Ureter (tissue), 1 donor: ENCODE measurements at places on chromosomes 2 and 18. TPM values are rescaled to one million over a fixed set of nuclear protein-coding genes. Genes with fewer than 3 reads are reported as not detected.

DNA sequence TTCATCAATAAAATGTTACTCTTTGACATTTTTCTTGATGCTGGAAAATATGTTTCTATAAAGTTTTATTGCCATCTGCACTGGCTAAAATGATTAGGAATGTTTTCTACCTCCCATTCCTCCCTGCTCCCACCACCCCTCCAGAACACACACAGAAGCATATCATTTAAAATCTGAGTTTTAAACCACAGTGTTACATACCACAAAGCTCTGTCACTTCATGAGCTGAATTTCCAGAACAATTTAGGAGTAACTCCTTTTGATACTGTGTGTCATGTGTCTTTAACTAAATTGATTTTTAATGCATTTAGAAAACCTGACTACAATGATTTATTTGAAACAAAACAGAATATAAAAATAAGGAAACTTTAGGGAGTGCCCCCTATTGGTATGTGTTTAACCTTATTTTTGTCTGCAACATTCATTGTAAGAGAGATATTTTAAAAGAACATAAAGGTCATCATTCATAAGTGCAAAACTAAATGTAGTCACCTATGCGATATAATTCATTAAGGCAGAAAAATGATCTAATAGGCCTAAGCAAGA is 52.0 kb downstream of the FEZ2 start:
- no peak for DNase-seq

- DNase-seq: no peak
Measured at GRCh38 chr2:212032536-212033219, 505.9 kb downstream of the ERBB4 start.

DNA sequence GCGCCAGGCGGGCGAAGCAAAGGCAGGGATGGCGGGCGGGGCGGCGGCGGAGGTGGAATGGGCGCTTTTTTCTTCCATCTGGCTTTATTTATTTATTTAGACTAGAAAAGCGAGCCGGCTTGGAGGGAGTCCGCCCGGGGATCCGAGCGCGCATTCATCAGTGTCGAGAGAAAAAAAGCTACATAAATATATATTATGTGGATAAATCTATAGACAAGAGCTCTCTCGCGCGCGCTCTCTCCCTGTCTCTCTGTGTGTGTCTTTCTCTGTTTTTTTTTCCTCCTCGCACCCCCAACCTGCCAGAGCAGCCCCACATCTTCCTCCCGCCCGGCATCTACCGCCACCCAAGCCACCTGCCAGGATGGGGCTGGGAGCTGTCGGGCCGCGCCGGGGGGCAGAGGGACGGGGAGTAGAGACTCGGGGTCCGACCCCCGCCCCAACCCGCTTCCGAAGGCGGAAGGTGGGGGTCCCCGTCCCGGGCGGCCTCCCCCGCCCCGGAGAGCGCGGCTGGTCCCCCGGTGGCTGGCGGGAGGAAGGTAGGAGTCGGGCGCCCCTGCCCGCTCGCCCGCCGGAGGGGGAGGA is 972 bp upstream of the CELF4 start:
- DNase-seq: no peak

- DNase-seq: no peak
Measured at GRCh38 chr2:240255811-240256703, 115.6 kb upstream of the OTOS start.

GRCh38 chr2:60259781-60260180 is 293.7 kb downstream of the BCL11A start:
- no peak for DNase-seq

- DNase-seq: no peak
Measured at GRCh38 chr2:62576276-62576939, 70.4 kb upstream of the TMEM17 start.

GRCh38 chr2:143401861-143402260 is 272.6 kb downstream of the ARHGAP15 start:
- no peak for DNase-seq

- no peak for DNase-seq
Measured at GRCh38 chr2:216503697-216504375, 5.2 kb downstream of the RPL37A start.

DNA sequence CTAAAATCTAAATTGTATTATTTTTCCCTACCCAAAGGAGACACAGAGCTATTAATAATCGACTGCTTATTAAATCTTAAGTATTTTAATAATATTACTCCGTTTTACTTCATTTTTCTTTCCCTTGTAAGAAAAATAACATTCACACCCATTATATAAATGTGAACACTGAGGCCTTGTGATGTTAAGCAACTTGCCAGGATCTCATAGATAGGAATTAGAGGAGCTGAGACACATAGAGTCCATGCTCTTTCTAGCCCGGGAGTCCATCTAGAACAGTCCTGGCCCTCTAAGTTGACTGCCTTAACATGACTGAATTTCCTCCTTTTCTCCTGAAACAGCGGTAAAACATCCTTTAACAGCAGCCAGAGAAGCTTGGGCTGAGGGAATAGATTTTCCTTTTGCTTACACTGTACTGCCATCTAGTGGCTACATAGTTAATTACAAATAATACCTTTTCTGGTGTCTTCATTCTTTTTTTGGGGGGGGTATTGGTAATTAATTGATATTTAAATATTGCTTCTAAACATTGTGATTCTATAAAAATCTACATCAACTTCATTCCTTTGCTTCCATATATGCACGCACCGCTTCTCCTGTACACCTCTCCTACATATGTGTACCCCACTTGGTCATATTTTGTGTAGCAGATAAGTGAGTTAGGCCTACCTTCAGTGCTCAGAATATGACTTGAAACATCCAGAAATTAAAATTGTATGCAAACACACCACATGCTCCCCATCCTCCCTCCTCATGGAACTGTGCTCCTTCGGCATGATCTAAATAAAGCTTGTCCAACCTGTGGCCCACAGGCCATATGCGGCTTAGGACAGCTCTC is 125.8 kb upstream of the HNMT start:
- DNase-seq: no peak

DNA sequence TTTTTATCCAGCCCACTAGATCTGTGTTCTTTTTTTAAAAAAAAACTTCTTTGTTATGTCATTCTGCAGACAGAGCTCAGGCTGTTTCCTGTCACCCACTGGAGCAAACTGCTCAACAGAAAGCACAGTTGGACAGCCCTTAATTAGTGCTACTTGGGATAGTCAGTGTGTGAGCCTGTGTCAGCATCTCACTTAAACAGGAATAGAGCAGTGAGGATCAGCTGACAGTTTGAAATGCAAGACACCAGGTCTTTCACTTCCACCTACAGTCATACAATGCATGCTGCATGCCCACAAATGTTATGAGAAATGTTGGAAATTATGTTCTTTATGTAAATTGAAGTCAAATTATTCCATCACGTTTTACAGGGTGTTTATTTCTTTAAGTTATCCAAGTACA is 174.9 kb downstream of the NR4A2 start:
- no peak for DNase-seq

DNA sequence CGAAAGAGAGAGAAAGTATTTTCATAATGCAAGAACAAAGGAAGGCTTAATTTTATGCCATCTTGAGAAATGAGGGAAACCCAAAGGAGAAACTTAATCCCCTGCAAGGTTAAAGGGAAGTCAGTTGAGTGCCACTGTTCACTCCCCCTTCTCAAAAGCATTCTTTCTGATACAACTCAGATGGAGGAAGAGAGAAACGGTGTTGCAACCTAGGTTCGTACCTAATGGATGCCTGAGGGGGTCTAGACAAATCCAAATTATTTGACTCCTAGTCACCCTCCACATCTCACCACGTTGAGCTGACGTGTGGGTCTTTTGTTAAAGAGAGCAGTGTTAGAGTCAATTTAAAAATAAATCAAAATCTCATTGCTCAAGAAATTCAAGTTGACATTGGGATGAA is 52.6 kb upstream of the UNC80 start:
- DNase-seq: no peak

DNA sequence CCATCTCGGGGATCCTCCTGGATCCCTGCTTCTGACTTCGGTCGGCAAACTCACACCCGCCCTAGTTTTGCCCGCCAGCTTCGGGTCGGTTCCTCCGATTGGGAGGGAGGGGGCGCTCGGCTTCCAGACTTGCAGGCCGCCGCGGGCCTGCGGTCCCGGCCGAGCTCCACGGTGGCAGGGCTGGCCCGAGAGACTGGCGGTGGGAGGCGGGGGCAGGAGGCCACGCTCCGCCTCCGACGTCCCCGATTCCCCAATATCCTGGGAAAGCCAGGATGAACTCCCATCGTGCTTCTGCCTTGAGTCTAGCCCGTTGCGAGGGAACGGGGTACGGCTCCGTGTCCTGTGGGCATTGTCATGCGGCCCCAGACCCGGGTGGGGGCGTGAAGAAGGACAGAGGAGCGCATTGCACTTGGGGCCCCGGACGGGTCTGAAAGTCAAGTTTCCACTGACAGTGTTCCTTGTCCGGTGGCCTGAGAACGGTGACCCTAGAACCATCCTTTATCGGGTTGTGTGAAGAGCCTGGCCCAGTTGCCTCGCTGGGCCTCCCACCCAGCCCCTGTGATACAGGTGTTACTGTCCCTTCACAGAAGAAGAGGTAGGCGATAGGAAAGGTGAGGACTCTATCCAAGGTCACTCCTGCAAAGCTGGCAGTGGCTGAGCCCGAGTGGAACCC is 2.4 kb upstream of the INHBB start:
- DNase-seq: peak; percentile 87

- no peak for DNase-seq
Measured at GRCh38 chr2:42436370-42436769, 57.4 kb downstream of the KCNG3 start.

DNA sequence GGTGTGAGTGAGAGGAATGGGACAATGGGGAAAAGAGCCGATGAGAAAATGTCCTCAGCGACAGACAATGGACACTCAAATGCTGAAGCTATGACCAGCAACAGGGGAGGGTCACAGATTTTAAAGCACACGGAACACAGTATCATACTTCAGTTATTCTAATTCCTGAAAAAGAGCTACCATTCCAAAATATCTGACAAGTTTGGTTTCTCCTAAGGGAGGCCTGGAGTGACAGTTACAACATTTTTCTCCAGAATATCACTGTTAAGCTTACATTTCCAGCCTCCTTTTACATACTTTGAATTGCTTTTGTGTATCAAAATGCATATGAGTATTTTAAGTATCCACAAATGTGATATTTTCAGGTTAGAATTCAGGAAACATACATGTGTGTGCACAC is 321.6 kb upstream of the THUMPD2 start:
- DNase-seq: no peak

GRCh38 chr2:201906777-201907562 is 100.6 kb downstream of the CDK15 start:
- DNase-seq: no peak

GRCh38 chr2:236607471-236608187 is 38.0 kb downstream of the ACKR3 start:
- no peak for DNase-seq

DNA sequence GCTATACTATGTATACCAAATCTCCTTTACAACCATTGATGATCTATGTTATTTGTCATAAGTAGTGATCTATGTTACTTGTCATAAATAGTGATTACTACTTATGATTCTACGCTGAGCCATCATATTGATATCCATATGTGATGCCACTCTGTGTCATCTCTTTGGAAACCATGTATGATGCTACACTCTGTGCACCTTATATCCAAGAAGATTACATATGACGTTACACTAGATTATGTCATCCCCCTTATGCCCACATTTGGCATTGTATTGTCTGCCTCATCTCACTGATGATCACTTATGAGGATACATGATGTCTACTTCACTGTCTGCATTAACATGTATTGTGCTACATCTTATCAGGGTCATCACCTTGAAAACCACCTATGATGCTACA is 42.9 kb downstream of the DAW1 start:
- no peak for DNase-seq

GRCh38 chr18:26579941-26580618 is 31.7 kb upstream of the KCTD1 start:
- DNase-seq: peak; percentile 54

- DNase-seq: no peak
Measured at GRCh38 chr2:10389573-10389972, 58.6 kb downstream of the ODC1 start.

GRCh38 chr2:194176134-194176533 is 1480.9 kb upstream of the SLC39A10 start:
- DNase-seq: no peak

DNA sequence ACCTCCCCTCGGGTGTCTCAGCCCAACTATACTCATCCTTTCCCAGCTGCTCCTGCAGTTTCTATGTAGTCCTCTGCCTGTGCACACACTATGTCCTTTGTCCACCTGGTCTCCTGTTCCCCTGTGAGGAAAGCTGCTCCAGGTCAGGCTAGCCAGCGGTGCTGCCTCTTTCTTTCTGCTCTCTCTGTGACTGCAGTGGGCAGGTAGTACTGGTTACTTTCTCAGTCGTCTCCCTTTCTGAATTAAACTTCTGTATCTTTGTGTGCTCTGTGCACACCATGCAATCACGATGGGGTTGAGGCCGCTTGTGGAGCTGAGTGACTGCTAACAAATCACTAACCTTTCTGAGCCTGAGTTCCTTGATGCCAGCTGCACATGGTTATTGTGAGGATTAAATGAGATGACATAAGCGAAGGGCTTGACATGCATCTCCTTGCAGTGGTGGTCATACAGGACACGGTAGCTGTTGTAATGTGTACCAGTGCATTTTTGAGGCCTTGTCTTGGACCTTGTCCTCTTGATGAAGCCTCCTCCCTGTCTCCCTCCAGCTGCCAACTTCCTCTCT is 3.5 kb downstream of the FARP2 start:
- no peak for DNase-seq

DNA sequence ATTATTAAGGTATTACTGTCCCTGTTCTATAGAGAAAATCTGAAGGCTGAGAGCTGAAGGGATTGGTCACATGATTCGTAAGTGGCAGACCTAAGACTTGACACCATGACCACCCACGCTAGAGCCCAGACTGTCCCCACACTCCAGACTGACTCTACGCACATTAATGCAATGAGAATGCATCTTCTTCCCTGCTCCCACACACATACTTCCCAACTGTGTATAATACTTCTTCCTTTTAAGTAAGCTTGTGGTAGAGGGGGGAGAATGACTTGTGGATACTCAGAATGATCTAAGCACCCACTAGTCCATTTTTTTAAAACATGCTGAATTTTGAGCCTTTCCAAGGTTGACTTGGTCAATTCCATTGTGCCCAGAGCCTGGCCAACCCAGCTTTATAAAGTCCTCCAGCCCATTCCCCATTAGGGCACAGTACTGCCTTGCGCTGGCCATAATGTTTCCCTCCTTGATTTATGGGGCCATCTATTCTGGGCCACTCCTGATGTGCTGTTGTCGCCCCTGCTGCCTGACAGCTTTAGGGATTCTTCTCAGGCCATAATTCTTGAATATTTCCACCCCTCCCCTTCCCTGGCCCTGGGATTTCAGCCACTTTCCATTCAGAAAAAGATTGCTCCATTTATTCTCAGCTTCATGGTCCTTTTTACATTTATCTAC is 28.7 kb downstream of the ALK start:
- no peak for DNase-seq

Gene ARHGAP28
- total RNA-seq: 16.0 TPM

Gene EML6
- 5.4 TPM for total RNA-seq

Gene STAT4
- 5.3 TPM for total RNA-seq

Gene TRIM43
- not detected for total RNA-seq

Gene CPO
- total RNA-seq: not detected

Gene EVA1A
- total RNA-seq: 2.3 TPM

Gene REG3G
- total RNA-seq: not detected

Gene TRABD2A
- 4.1 TPM for total RNA-seq

Gene ALLC
- total RNA-seq: not detected

Gene PTPRN
- total RNA-seq: not detected

Gene ME2
- total RNA-seq: 44.5 TPM

Gene SLC23A3
- 1.6 TPM for total RNA-seq

Gene RPIA
- 21.7 TPM for total RNA-seq

Gene SH2D6
- total RNA-seq: 0.75 TPM

Gene RTKN
- total RNA-seq: 36.4 TPM

Gene TGFA
- 17.8 TPM for total RNA-seq

Gene SERPINE2
- 10.9 TPM for total RNA-seq

Gene FAM124B
- 1.9 TPM for total RNA-seq

Gene UPP2
- total RNA-seq: not detected

Gene GDF7
- total RNA-seq: 11.0 TPM
